ENCODE measurements at places on chromosomes 4 and X. TPM values are rescaled to one million over a fixed set of nuclear protein-coding genes. Genes with fewer than 3 reads are reported as not detected.
A peak's percentile ranks its signal among the peaks of the same experiment; 100 is the strongest.

- no peak for DNase-seq
These were observed 298.7 kb upstream of the CLNK start for GRCh38 chr4:10983268-10983667.

GRCh38 chrX:153378607-153379006 lies 22.5 kb downstream of the PNMA6E start:
- DNase-seq: no peak

DNA sequence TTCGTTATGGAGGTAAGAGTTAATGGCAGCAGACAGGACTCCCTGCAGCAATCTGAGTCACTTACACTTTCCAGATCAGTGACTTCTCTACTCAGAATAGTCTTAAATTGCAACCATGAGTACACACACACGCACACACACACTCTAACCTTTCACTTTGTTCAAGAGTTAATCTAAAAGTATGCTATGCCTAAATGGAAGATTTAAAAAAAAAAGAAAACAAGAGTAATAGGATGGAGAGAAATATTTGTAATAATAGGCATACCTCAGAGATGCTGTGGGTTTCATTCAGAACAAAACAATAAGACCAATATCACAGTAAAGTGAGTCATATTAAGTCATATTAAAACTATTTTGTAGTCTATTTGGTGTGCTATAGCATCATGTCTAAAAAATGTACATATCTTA lies 969.1 kb upstream of the PCDH10 start:
- DNase-seq: peak; percentile 80

The AREG gene
- total RNA-seq: 0.54 TPM

The S100P gene
- not detected for total RNA-seq

DNA sequence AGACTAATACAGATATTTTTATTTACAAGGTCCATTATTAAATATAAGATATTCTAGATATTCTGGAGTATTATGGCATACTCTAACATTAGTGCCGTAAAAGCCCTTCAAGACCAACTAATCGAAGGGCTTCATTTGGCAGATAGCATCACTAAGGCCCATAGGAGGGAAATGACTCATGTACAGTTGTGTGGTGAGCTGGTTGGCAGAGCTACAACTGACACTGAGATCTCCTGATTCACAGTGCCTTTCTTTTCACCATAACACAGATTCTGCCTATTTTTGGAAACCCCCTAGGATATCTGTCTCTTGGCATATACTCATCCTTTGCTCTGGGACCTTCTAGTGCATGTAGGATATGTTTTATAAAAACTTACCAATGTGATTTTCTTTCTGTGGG lies 201.7 kb upstream of the AFF2 start:
- peak; percentile 63 for DNase-seq

The CFAP97 gene
- total RNA-seq: 74.3 TPM

DNA sequence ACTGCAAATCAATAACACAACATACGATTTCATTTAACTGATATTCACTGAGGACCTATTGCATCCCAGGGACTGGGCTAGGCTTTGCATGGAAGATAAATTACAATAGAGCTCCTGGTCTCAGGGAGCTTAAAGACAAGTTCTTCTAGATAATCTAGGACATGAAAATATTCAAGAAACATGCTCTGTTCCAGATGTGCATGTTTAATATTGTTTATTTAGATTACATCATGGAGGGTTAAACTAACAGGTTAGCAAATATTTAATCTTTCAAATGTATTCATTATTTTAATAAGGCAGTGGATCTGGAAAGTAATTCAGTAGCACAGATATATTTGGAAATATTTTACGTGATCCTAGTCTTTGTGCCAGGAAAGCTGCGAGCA lies 2430.3 kb downstream of the PCDH7 start:
- DNase-seq: no peak

GRCh38 chr4:54094451-54094850 lies 5.5 kb upstream of the GSX2 start:
- no peak for DNase-seq

The SLC25A43 gene
- total RNA-seq: 22.9 TPM

Measured in fibroblast of the aortic adventitia (primary cell).